ENCODE measurements at places on chromosomes 7 and 10.

- no peak for DNase-seq
Observed at GRCh38 chr10:119087271-119087882, 6.8 kb upstream of the EIF3A start.

GRCh38 chr7:16040346-16040745 lies 353.9 kb upstream of the MEOX2 start:
- no peak for DNase-seq

DNA sequence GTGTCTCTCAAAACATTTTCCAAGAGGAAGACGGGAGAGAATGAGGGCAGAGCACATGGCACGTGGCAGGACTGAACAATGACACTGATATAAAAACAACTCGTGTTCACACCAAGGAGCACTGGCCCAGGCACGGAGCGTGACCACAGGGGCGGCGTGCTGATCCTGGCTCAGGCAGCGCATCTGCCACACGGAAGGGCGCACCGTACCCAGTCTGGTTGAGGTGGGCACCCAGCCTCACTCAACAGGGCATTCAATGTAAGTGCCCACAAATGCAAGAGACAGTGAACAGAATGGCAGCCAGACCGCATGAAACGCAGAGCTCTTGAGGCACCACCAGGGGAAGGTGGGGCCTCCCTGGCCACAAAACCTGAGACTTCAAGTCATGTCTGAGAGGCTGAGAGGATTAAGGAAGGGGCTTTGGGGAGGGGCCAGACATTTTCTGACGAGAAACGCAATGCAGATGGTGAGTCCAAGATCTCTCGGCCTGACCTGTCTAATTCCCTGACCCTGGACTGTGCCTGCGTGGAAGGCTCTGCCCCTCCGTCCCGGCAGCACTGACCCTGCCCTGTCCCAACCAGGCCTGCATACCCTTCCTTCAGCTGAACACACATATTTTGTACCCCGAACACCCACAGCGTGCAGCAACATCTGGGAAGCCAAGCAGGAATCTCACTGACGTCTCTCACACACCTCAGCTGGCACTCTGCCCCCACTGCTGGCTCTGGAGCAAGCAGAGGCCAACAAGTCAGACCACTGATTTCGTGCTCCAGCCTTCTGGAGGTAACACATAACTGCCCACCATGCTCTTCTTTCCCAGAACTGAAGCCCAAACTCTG lies 35.5 kb downstream of the VOPP1 start:
- DNase-seq = no peak

- DNase-seq = no peak
Observed at GRCh38 chr7:100022621-100023020, 7.2 kb downstream of the ZKSCAN1 start.

- no peak for DNase-seq
Observed at GRCh38 chr10:60921633-60922032, 22.4 kb downstream of the RHOBTB1 start.

DNA sequence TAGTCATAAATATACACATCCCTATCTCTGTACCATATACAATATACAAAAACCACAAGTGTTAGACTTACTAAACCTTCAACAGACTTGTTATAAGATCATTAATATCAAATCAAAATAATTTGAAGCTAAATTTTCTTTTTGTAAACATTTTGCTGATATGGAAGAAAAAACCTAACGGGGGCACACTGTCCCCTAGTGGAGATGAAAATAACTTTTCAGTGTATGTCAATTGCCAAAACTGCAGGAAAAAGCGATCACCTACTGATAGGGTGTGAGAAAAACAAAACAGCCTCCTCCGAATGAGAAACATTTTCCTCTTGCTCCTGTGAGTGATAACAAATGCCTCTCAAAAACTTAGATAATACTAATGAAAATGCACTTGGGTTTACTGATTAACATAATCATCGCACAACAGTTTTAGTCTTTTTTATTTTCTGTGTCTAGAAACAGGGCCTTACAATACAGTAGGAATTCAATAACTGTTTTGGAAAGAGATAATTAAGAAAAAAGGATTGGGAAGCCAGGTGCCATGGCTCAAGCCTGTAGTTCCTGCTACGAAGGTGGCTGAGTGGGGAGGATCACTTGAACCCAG lies 322.7 kb downstream of the CRPPA start:
- no peak for DNase-seq

DNA sequence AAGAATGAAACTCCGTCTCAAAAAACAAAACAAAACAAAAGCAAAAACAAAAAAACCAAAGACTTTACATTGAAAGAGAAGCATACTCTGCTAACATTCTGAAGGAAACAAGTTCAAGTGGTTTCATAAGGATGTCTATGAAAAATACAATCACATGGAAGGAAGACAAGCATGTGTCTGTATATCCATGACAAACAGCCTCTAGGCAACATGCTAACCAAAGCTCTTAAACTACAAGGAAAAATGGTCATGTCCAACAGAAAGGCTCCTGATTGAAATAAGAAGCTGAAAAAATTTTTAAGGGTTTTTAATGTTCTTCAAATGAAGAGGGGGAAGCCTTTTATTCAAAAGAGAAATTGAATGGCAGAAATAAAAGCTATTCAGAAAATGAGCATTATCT lies 64.9 kb downstream of the UBE2H start:
- no peak for DNase-seq

GRCh38 chr7:104779888-104780287 lies 234.1 kb upstream of the KMT2E start:
- no peak for DNase-seq

DNA sequence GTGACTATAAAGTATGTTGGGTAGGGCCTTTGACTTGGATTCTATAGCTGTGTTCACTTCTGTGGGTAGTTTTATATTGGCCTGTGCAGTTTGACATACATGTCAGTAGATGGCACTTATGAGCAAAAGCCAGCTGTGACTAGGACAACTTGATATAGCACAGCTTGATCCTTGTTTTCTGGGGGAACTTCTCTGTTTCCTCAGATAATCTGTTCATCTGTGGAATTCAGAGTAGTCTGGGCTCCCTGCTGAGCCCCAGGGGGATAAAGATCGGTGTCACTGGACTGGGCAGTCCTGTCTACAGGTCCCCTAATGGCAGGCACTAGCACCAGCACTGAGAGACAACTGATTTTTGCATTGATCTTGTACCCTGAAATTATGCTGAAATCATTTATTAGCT lies 25.4 kb downstream of the CYP2C9 start:
- DNase-seq = peak; percentile 49

- DNase-seq = peak; percentile 26
Observed at GRCh38 chr7:82382276-82382675, 61.3 kb downstream of the CACNA2D1 start.

GRCh38 chr10:34295142-34295548 lies 520.0 kb downstream of the PARD3 start:
- DNase-seq = no peak

DNA sequence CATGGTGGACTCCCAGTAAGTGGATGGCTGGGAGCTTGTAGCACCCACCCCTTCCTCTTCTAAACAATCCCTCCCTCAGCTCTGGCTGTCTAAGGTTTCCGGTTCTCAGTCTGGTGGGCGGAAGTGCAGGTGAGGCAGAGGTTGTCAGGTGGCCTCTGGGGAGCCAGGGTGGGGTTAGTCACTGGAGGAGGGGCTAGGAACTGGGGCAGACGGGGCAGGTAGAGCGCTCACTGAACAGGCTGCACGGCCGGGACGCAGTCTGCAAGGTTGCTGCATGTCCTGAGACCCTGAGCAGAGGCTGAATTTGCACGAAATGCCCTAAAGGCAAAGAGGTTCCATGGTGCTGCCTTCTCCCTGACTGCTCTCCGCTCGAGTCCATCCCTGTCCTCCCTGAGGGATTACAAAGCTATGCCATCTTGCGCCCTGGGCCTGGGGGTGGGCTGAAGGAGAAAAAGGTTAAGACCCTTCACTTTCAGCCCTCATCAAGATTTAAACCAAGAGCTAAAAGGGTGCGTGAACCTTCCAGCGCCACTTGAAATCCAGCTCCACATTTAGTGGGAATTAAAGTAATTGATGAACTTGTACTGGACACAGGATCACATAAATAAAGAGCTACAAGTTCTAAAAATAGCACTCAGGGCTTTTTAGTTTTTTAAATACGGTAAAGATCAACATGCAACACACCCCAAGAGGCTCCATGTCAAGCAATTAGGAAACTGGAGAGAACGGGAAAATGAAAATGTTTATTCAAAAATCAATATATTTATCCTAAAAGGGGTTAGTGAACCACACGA lies 62.3 kb upstream of the CTBP2 start:
- DNase-seq = no peak

DNA sequence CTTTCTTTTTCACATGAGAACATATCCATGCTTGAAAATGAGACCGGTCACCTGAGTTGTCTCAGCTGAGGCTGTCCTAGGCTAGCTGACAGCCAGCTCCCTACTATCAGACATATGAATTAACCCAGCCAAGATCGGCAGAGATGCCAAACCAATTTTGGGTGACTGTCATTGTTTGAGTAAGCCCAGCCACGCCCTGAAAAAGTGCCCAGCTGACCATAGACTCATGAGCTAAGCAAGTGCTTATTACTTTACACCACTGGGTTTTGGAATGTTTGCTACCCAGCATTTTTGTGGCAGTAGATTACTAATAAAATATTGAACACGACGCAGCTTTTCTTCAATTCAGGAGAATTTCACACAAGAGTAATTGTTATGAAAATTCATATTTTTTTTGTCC lies 265.2 kb upstream of the LYZL1 start:
- DNase-seq = no peak

- no peak for DNase-seq
Observed at GRCh38 chr10:97329766-97330165, 4.8 kb downstream of the FRAT2 start.

DNA sequence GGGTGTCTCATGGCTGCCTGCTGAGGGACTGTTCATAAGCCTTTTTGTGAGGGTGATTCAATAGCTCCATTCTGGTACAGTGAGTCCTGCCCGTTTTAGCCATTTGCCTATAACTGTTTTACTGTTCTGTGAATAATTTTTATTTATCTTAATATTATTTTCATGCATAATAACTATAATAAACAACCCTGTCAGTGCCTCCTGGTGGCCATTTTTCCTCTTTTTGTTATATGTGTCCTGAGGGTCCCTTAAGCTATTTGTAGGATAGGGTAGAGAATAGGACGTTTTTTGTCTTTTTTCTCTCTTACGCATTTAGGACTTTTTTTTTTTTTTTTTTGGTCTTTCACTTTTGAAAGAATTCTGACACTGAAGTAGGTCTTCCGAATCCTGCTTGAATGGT lies 2.9 kb downstream of the C1QL3 start:
- DNase-seq = peak; percentile 14

GRCh38 chr7:33903791-33904680 lies 1.3 kb upstream of the BMPER start:
- DNase-seq = peak; percentile 33

DNA sequence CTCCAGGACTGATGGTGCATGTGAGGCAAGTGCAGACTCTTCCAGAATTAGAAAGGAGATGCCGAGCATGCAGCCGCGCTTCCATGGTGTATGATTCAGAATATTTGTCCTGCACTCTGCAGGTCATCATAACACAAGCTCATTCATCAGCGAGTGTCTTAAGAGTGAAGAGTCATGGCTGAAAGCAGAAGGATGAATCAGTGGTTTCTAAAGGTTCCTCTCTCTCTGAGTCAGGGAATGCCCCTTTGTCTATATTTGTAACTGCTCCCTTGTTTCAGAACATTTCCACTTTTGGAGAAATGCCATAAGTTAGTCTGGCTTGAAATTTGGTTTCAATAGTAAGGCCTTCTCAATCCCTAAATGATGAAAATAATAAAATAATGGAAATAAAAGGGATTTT lies 52.3 kb downstream of the HECW1 start:
- DNase-seq = peak; percentile 30

DNA sequence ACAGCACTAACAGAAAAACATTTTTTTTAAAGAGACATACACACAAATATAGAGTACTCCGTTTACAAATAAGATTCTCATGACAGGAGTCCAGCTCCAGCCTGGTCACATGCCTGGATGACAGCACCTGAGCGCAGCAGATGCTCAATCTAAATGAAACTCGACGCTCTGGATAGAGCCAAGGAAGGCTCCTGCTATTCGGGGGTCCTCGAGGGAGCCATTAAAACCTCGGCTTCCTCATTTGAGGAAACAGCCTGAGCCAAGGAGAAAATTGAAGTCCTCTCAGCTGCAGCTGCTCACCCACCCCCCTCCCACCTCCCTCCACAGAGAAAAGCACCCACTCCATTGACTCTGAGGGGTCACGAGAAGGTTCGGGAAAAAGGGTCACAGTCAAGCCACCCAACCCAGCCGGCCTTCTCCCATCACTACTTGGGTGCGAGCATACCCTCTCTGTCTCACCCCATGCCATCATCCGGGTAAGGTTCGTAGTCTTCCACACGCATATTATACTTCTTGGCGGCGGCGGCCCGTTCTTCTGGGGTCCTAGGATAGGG lies 673 bp downstream of the NDUFB8 start:
- DNase-seq = no peak

- no peak for DNase-seq
Observed at GRCh38 chr10:43038783-43039623, 37.9 kb upstream of the RET start.

DNA sequence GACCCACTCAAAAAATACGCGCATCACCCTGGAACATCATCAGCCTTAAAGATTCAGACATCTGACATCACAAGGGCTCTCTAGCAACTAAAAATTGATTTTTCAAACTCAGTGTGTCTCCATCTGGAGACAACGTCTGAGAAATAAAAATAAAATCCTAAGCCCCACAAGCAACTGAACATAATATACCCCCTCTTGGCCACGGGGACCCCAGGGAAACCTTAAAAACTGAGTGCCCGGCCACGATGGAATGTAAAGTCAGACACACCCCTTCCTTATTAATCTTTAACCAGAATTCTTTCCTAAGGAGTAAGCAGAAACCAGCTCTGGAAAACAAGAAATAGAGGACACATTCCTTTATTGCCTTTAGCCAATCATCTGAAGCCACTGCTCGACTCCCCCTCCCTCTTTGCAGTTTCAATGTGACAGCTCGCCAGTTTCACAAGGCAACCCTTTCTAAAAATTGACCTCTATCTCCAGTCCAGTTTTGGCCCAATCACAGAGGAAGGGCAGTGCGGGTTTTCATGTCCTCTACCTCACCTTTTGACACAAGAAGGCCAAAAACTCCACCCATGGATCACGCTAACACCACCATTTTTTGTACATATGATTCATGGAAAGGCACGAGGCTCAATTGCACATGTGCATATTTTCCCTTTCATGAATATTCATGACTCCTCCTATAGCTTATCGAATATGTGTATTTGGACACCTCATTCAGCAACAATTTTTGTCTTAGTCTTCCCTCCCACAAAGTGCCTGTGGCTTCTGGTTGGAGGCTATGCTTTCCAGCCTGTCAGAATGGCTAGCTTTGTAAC lies 24.2 kb downstream of the IFIT3 start:
- no peak for DNase-seq

DNA sequence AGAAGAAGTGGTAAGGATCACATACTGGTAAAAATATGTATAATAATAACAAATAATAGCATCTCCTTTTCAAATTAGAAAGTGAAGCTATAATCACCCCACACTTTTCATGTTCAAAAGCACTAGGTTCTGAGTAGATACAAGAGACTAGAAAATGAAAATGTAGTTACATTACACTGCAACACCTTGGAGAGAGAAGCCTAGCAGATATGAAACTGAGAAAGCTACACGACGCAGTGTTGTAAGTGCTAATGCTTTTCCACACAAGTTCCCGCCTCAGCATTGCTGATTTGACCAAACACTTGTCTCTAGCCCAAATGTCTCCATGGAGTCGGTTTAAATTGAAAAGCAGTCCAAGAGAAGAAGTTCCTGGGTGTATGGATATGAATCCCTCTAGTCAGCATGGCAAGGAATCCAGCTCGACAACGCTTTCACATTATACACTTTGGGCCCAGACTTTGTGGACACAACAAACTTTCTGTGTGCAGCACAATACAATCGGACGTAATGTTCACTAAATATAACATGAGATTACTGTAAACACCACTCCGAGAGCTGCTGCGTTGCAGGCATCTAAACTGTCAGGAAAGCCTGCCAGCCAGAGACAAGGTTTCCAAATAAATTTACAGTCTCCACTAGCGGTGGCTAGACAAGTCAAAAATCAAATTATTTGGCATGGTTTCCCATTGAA lies 1.7 kb downstream of the PDE1C start:
- peak; percentile 87 for DNase-seq

All from spinal cord (tissue), 10 donors.